ENCODE measurements at places on chromosomes 6 and 20.

DNA sequence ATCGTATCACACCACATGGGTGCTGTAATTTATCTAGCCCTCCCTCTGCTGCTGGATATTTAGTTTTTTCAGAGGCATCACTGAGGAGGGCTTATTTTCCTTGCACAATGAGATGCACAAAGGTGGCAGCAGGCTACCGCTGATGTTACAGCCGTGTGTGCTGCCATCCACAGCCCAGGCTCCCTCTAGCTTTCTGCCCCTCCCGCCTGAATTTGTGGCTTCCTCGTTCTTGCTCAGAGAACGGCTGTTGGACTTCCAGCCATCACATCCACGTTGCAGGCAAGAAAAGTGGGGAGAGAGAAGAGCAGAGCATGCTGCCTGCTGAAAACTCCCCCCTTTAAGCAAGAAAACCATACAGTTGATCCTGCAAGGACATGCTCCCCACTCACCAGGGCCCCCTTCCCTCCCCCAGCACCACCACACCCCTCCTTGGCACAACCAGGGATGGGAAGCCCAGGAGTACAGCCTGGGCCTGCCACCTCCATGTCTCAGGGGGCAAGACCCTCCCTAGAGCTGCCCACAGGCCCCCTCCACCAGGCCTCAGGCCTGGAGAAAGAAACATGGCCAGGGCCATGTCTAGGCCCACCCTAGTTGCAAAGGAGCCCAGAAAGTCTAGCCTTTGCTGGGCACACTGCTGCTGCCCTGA lies 102.6 kb downstream of the MRPL14 start:
- H3K27ac ChIP-seq, result no peak overlapping the region
- DNase-seq, result no peak
- H3K36me3 ChIP-seq, result no peaks in the 10 kb centered on the region
- H3K4me1 ChIP-seq, result peaks cover 5% of the 10 kb centered on the region
- H3K4me3 ChIP-seq, result no peak overlapping the region
- no peaks in the 10 kb centered on the region for H3K27me3 ChIP-seq

- no peaks in the 10 kb centered on the region for H3K36me3 ChIP-seq
- no peak overlapping the region for H3K27ac ChIP-seq
- no peak overlapping the region for H3K4me3 ChIP-seq
These were observed 79.7 kb downstream of the EDN1 start for GRCh38 chr6:12369781-12370262.

DNA sequence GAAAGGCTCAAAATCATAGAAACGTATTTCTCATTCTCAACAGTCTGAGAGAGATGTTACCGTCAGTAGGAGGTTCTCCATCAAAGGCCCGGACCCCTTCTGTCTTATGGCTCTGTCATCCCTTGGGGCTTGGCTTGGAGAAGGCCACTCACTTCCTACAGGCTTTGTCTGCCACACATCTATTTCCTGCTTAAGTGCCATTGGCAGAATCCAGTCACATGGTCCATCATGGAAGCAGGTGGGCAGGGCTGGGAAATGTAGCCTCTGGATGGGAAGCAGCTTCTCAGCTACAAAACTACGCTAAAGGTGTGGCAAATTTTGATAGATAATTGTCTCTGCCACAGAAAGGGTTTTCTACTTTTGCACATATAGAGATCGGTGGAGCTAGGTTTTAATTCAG lies 12.6 kb upstream of the ZFP64 start:
- H3K36me3 ChIP-seq, result no peaks in the 10 kb centered on the region
- H3K4me3 ChIP-seq, result no peak overlapping the region
- peaks cover 12% of the 10 kb centered on the region for H3K27me3 ChIP-seq
- no peak for DNase-seq
- no peak overlapping the region for H3K27ac ChIP-seq

GRCh38 chr20:45851501-45851900 lies 5.7 kb downstream of the ACOT8 start:
- H3K4me1 ChIP-seq, result peaks cover 13% of the 10 kb centered on the region
- H3K36me3 ChIP-seq, result peaks cover 21% of the 10 kb centered on the region
- no peak overlapping the region for H3K27ac ChIP-seq
- H3K4me3 ChIP-seq, result no peak overlapping the region
- no peak for DNase-seq
- H3K27me3 ChIP-seq, result no peaks in the 10 kb centered on the region

- no peak for DNase-seq
- H3K27ac ChIP-seq, result no peak overlapping the region
- peaks cover 53% of the 10 kb centered on the region for H3K36me3 ChIP-seq
- no peaks in the 10 kb centered on the region for H3K27me3 ChIP-seq
- H3K4me3 ChIP-seq, result no peak overlapping the region
These were observed 2.8 kb downstream of the UQCC2 start for GRCh38 chr6:33708516-33709204.

- DNase-seq, result peak; percentile 63
- H3K4me3 ChIP-seq, result no peak overlapping the region
- no peak overlapping the region for H3K27ac ChIP-seq
- H3K36me3 ChIP-seq, result no peaks in the 10 kb centered on the region
- no peaks in the 10 kb centered on the region for H3K27me3 ChIP-seq
These were observed 522.0 kb upstream of the GJE1 start for GRCh38 chr6:141610741-141611140.

DNA sequence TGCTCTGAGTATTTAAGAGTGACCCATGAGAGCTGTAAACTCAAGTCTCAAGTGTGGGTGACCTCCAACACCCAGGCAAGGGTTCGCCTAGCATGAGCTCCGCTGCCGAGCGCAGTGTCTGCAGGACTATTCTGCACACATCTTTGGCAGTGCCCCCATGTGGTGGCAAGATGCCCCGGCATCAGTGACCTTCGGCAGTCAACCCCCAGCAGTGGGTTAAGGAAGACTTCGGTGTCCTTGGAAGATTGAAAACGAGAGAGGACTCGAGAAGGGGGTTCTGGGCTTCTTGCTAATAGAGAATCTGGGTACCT lies 43.1 kb downstream of the RBM38 start:
- no peaks in the 10 kb centered on the region for H3K36me3 ChIP-seq
- H3K27ac ChIP-seq, result no peak overlapping the region
- H3K4me3 ChIP-seq, result no peak overlapping the region

GRCh38 chr6:75149240-75149639 lies 56.6 kb downstream of the COL12A1 start:
- no peaks in the 10 kb centered on the region for H3K27me3 ChIP-seq
- H3K4me1 ChIP-seq, result no peaks in the 10 kb centered on the region
- H3K4me3 ChIP-seq, result no peak overlapping the region
- H3K27ac ChIP-seq, result no peak overlapping the region
- no peak for DNase-seq

DNA sequence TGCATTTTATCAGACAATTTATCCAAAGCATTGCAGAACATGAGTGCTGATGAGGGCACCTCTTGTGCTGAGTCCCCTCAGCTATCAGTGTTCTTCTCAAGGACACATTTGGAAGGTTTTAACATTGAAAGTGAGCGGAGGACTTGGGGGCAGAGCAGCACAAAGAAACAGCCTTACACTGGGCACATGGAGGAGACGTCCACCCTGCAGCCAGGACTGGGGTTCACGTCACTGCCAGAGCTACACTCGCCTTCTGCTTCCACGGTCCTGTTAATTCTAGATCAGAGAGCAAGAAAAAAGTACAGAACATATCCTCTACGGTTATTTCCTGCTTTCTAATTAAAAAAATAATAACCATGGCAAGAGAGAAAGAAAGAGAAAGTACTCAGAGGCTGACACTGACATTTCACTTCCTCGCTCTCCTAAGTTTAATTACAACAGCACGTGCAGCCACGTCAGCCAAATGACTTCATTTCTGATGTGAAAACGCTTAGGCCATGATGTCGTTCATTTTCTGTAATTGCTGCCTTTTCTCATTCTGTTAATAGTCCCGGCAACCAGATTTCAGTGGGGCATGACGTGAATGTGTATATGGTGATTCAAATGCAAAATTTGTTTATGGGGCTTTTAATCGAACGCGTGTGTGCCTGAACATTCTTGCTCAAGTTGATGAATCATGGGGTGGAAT lies 5.1 kb downstream of the PRND start:
- H3K4me3 ChIP-seq, result peak overlapping the region; percentile 43
- H3K4me1 ChIP-seq, result peaks cover 1% of the 10 kb centered on the region
- H3K27me3 ChIP-seq, result peaks cover 10% of the 10 kb centered on the region
- peak; percentile 62 for DNase-seq
- H3K27ac ChIP-seq, result no peak overlapping the region

DNA sequence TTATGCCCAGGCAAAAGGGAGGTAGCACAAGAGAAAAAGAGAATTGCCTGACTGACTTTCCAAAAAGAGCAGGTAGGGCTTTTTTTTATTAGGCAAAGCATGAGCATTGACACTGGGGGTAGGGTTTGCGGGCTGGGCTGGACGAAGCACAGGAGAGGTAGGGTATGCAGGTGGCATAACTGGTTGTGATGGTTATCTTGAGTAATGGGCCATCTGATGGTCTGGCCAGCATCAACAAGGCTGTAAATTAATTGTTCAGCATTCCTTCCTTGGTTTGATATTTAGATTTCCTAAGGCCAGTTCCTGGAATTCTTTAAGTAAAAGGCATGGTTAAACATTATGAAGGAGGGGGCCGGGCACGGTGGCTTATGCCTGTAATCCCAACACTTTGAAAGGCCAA lies 13.9 kb upstream of the BFSP1 start:
- H3K4me1 ChIP-seq, result peaks cover 12% of the 10 kb centered on the region
- H3K4me3 ChIP-seq, result no peak overlapping the region
- H3K27ac ChIP-seq, result no peak overlapping the region
- no peaks in the 10 kb centered on the region for H3K27me3 ChIP-seq

DNA sequence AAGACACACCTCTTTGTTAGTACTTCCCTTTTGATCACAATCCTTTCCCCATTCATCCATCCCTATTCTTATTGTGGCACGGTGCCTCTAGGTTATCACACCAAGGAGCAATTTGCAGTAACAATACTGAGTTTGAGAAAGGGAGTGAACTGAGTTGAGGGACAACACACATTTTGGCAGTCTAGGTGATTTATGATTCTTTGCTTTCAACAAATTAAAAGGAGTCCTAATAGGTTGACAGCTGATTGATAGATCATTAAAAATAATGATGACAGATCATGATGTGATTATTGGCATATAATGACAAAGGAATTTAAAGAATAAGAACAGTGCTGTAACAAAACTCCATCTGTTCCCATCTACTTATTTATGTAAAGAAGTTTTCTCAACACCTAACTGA lies 36.7 kb downstream of the IMPG1 start:
- no peak for DNase-seq
- no peak overlapping the region for H3K4me3 ChIP-seq
- H3K36me3 ChIP-seq, result no peaks in the 10 kb centered on the region
- H3K27me3 ChIP-seq, result no peaks in the 10 kb centered on the region
- no peaks in the 10 kb centered on the region for H3K4me1 ChIP-seq

- no peaks in the 10 kb centered on the region for H3K27me3 ChIP-seq
- peaks cover 3% of the 10 kb centered on the region for H3K4me1 ChIP-seq
- DNase-seq, result peak; percentile 22
- H3K4me3 ChIP-seq, result peak overlapping the region; percentile 20
- no peaks in the 10 kb centered on the region for H3K36me3 ChIP-seq
- H3K27ac ChIP-seq, result peak overlapping the region; percentile 9
These were observed 46.8 kb downstream of the PCNA start for GRCh38 chr20:5072756-5073659.

- H3K4me3 ChIP-seq, result no peak overlapping the region
- DNase-seq, result no peak
- no peak overlapping the region for H3K27ac ChIP-seq
- H3K36me3 ChIP-seq, result no peaks in the 10 kb centered on the region
- H3K4me1 ChIP-seq, result no peaks in the 10 kb centered on the region
These were observed 322.7 kb upstream of the NOX3 start for GRCh38 chr6:155778336-155778735.

DNA sequence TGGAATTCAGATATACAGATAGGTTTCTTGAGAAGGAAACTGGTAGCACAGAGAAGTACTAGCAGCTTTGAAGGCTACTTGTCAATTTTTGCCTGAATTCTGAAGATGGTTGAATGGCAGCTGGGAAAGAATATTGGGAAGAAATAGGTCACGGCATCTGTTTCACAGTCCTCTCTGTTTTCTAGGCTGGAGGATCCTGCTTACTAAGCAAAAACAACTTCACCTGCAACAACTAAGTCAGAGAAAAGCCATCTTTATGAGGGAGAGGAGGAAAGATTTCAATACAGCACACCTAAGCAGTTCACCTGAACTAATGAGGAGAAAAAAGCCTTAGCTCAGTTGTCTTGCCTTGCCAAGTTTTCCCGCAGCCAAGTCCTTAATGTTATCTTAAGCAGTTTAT lies 975.5 kb upstream of the EPHA7 start:
- H3K36me3 ChIP-seq, result no peaks in the 10 kb centered on the region
- H3K4me3 ChIP-seq, result no peak overlapping the region
- DNase-seq, result no peak
- no peaks in the 10 kb centered on the region for H3K4me1 ChIP-seq
- no peak overlapping the region for H3K27ac ChIP-seq

DNA sequence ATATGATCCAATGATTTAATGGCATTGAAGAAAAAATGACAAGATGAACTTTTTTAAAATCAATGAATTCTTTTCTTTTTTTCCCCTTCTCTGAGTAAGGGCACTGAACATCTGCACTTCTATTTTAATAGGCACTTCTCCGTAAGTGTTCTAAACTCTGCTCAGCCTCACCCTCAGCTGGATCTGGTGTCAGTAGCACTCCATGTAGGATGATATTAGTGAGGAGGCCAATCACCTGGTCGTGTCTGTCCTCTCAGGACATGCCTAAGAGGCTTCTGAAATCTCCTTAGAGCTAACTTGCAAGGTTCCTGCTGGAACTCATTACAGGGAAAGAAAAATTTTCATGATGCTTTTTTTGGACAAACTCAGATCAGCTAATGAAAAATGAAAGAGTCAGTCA lies 148.6 kb upstream of the MLIP start:
- H3K4me3 ChIP-seq, result no peak overlapping the region
- DNase-seq, result no peak
- no peaks in the 10 kb centered on the region for H3K36me3 ChIP-seq
- H3K27ac ChIP-seq, result no peak overlapping the region

DNA sequence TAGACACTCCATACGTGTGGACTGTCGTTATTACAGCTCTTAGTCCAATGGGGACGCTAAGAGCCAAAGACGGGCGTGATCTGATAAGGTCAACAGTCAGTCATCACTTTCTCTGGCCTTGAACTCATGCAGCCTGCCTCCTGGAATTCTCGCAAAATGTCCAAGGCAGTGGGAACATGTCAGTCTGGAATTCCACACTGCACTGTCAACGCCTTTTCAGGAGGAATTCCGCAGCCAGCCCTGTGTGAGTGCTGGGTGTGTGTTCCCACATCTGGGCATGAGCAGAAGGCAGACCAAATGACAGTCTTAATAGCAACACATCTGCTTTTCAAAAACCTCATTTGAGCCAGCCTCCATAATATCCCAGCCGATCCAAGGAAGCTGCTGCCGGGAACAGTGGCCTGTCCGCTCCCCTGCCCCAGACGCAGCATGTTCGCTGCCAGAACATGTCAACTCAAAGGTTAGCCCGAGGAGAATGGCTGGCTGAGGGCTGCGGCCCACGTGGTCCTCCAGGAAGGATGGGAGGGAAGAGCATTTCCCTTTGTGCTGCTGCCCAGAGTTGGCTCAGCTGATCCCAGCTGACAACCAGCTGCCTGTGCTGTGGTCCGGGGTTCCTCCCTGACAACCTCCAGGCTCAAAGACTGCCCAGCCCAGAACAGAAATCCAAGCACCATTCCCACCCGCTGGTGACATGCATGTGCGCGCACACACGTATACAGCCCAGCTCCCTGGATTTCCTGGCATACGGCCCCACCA lies 103.1 kb downstream of the SULF2 start:
- H3K27ac ChIP-seq, result no peak overlapping the region
- H3K27me3 ChIP-seq, result no peaks in the 10 kb centered on the region
- peaks cover 37% of the 10 kb centered on the region for H3K36me3 ChIP-seq
- DNase-seq, result no peak
- no peak overlapping the region for H3K4me3 ChIP-seq
- peaks cover 10% of the 10 kb centered on the region for H3K4me1 ChIP-seq

Data from mesenchymal stem cell (in vitro differentiated cells and primary cell).